ENCODE measurements at places on chromosomes 6 and 20. TPM values are rescaled to one million over a fixed set of nuclear protein-coding genes. Genes with fewer than 3 reads are reported as not detected.

DNA sequence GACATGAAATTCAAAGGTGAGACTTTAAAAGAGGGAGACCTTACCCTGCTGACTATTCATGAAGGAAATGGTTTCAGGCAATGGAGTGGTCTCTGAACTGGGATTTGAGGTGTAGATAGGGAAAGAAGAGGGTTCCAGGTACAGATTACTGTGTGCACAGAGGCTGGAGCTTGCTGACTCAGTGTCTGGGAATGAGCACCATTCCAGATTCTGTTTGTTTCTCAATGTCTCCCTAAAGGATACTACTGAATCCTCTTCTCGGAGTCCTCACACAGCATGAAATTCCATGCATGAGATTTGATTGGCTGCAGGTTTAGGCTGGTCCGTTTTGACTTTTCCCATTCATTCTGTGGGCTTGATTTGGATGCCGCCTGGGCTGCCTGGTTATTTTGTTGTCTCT, 49.0 kb downstream of the PPP1R14C start:
- H3K36me3 ChIP-seq, result no peaks in the 10 kb centered on the region
- no peaks in the 10 kb centered on the region for H3K27me3 ChIP-seq
- H3K27ac ChIP-seq, result no peak overlapping the region
- no peak overlapping the region for H3K4me3 ChIP-seq
- H3K4me1 ChIP-seq, result peaks cover 8% of the 10 kb centered on the region

DNA sequence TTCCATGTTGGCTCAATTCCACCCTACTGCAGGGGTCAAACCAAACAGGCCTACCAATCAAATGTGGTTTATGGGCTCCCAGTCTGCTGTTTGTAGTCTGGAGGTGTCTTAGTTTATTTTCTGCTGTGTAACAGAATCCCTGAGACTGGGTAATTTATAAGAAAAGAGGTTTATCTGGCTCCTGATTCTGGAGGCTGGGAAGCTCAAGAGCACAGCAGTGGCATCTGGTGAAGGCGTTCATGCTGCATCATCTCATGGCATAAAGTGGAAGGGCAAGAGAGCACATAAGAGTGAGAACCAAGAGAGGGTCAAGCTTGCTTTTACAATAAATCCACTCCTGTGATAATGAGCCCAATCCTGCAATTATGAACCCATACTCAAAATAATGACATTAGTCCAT, 85.4 kb downstream of the C6orf52 start:
- no peak overlapping the region for H3K4me3 ChIP-seq
- H3K27ac ChIP-seq, result no peak overlapping the region
- no peaks in the 10 kb centered on the region for H3K4me1 ChIP-seq
- DNase-seq, result no peak
- no peaks in the 10 kb centered on the region for H3K36me3 ChIP-seq

- no peaks in the 10 kb centered on the region for H3K27me3 ChIP-seq
- H3K36me3 ChIP-seq, result no peaks in the 10 kb centered on the region
- H3K4me3 ChIP-seq, result no peak overlapping the region
- H3K27ac ChIP-seq, result no peak overlapping the region
- no peak for DNase-seq
Measured at GRCh38 chr6:70375882-70376281, 37.4 kb upstream of the FAM135A start.

BEND3 gene
- 5.1 TPM for total RNA-seq

ERVFRD-1 gene
- not detected for total RNA-seq

- H3K36me3 ChIP-seq, result no peaks in the 10 kb centered on the region
- no peaks in the 10 kb centered on the region for H3K4me1 ChIP-seq
- H3K27ac ChIP-seq, result no peak overlapping the region
- no peak for DNase-seq
- no peaks in the 10 kb centered on the region for H3K27me3 ChIP-seq
- no peak overlapping the region for H3K4me3 ChIP-seq
Measured at GRCh38 chr20:51211191-51211590, 188.3 kb upstream of the KCNG1 start.

DNA sequence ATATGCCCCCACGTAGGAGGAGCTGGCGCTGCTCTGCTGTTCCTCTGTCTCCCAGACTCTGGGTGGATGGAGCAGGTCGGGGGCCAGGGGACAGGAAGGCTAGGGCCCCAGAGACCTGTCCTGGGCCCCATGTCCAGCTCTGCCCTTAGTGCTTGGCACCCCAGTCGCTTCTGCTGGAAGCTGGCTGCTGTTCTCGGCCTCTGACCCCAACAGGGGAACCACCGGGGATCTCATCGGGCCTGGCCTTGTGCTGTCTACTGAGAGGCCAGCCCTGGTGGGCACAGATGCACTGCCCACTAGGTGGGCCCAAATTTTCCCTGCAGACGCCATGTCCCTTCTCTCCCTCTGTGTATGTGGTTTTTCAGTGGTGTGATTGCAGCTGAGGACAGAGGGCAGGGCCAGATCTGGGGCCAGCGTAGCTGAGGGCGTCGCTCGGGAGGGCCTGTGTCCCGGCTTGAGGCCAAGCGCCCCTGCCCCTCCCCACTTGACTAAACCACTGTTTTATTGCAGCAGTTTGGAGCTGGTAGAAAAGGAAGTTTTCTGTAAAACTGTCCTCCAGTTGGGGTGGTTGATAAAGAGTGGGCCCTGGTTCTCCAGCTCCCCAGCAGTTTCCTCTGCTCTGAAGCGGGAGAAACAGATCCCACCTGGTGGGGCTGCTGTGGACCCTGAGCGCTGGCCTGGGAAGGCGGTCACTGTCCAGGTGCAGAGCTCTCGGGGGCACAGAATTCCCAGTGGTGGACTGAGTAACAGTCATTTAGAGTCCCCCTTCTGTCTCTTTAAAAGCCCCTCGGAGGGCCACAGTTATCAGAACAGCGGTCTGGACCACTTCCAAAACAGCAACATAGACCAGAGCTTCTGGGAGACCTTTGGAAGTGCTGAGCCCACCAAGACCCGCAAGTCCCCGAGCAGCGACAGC, 5.9 kb upstream of the COL20A1 start:
- H3K27ac ChIP-seq, result no peak overlapping the region
- DNase-seq, result no peak
- no peaks in the 10 kb centered on the region for H3K36me3 ChIP-seq
- no peak overlapping the region for H3K4me3 ChIP-seq
- no peaks in the 10 kb centered on the region for H3K4me1 ChIP-seq
- no peaks in the 10 kb centered on the region for H3K27me3 ChIP-seq

C4A gene
- total RNA-seq, result 13.7 TPM

DNA sequence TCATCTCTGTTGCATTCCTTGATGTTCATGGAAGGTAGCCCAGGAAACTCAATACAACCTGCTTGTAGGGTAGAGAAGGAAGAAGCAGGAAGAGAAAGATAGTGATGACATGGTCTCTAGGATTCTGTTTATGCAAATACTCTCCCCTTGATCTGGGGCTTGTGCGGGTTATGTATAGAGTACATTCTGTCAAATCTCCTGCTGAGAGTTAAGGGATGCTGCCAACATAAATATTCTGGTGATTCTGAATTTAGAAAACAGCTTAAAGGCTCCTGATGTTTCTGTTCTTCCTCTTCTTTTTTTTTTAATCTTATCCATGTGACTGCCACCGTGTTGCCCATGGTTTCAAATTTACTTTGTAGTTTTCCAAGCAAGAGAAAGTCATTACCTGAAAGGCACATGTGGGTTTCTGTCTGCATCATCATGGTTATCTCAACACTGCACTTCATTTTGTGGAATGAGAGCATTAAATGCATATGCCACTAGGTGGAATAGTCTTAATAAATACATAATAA, 150.6 kb downstream of the RPS12 start:
- DNase-seq, result no peak
- H3K36me3 ChIP-seq, result no peaks in the 10 kb centered on the region
- no peaks in the 10 kb centered on the region for H3K4me1 ChIP-seq

DNA sequence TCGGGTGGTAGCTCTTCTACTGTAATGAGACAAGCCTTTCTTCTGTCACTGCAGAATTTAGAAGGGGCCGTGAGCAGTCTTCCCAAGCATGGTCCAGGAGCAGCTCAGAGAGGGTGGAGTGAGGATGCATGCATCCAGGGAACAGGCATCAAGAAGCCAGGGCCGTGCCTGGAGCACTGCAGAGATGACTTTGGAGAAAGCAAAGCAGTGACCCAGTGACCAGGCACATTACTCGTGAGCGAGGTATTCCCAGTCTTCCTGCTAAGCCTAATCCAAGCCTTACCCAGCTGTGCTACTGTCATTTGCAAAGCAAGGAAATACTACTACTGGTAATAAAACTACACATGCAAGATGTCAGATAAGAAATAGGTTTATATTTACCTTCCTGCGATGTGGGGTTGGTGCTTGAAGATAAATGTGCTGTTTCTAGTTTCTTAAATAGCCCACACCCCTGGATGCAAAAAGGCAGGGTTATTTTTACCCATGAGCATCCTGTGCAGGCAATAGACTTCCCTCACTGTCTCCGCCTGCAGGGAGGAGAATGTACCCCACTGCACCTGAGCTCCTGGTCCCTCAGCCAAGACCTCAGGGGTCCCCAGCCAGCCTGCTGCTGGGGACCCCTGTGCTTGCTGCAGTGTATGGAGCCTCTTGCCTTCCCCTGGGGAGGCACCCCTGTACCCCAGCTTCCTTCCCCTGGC, 62.9 kb downstream of the SSR1 start:
- H3K4me3 ChIP-seq, result no peak overlapping the region
- no peaks in the 10 kb centered on the region for H3K36me3 ChIP-seq
- H3K4me1 ChIP-seq, result no peaks in the 10 kb centered on the region
- DNase-seq, result no peak
- H3K27ac ChIP-seq, result no peak overlapping the region

HEY2 gene
- total RNA-seq, result 0.35 TPM

DNA sequence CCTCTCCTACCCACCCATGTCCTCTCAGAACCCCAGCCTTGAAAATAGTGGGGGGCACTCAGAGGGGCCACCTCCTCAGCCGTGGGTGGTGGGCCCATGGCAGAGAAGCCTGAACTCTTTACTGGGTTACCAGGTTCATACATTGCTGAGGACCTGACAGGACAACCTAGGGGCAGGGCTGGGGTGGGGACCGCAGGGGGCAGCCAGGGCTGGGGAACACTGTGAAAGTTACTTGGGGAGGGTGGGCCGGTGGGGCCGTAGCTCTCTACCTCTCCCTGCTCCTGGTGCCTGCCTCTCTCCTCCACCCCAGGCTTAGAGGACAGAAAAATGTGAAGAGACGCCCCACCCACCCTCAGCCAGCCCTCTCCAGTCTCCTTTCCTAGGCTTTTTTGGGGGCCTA, 15.4 kb downstream of the MDFI start:
- H3K36me3 ChIP-seq, result no peaks in the 10 kb centered on the region
- no peak for DNase-seq
- H3K27ac ChIP-seq, result no peak overlapping the region

All from Peyer's patch (tissue), 4 donors.